ENCODE measurements at places on chromosomes 4 and X.

DNA sequence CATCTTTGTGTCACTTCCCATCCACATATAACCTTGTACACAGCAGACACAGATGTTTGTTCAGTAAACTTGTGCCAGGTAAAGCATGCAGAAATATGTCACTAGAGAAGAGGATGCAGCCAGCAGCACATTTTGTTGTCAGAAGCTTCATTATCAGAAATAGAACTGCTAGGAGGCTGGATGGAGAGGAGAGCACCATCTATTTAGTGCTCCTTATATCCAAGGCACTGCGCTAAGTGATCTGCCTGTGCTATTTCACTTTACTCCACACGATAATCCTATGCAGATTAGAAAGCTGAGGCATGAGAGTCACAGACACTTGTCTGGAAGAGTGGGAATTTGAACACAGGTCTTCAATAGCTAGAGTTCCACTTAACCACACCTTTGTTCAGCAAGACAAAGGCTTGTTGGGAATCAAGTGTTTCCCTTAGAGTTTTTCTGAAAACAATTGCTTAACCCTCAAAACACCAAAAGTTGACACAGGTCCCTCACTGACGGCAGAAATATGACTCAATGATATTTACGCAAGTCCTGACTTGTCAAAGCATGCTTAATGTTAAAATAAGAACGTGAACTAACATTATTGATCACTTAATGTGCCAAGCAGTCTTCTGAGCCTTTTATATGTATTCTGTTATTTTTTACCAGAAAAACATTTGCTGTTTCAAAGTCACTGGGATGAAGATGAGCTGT is 1.2 kb upstream of the QDPR start:
- no peak for DNase-seq

DNA sequence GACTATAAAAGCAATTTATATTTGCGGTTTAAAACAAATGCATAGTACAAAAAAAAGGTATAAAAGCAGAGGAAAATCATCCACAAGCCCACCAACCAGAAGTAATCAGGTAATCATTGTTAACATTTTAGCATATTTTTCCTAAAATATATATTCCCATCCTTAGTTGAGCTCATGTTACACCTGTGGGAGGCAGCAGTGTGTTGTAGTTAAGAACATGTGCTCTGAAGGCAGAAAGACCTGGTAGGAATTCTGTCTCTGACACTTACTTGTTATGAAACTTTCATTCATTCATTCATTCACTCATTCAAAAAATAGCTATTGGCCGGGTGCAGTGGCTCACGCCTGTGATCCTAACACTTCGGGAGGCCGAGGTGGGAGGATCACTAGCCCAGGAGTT is 15.4 kb upstream of the CDKL5 start:
- no peak for DNase-seq

DNA sequence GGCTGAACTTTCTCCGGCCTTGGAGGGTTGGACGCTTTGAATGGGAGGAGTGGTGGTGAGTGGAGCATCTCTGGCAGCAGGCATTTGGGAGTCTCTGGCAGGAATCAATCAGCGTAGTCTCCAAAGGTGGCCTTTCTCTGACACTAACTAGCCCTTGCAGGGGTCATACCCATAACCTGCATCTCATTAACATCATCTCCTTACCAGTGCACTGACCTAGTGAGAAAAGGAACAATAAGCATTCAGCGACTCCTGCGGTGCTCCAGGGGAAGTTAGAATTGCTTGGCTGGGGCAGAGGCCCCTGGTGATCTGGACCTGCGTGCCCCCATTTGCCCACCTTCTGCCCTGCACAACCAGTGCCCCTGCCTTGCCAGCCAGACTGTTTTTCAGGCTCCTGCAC is 161.9 kb downstream of the PTTG2 start:
- DNase-seq = no peak

GRCh38 chrX:152814048-152814447 is 16.5 kb downstream of the CETN2 start:
- DNase-seq = no peak

- DNase-seq = no peak
Measured at GRCh38 chr4:168488869-168489274, 8.0 kb upstream of the PALLD start.

- no peak for DNase-seq
Measured at GRCh38 chr4:165384598-165384997, 5.8 kb downstream of the CPE start.

GRCh38 chrX:97039363-97040029 is 155.8 kb downstream of the RPA4 start:
- no peak for DNase-seq

DNA sequence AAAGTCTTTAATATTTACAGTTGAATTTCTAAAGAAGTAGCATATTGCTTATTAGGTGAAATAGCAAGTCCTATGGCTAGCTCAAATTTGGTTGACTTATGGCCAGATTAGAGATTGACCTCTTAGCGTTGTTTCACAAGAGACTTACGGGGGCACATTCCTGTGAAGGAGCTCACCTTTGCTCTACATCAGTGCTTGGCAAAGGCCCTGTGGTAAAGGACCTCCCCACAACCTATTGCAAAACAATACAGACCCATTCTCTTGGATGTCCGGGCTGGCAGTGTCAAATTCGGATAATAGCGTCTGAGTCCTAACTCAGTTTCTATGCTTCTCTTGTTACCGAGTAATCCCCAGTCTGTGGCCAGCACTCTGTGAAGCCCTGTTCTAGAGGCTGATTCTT is 10.9 kb downstream of the PDHA1 start:
- DNase-seq = no peak

GRCh38 chr4:119310826-119311225 is 11.1 kb downstream of the FABP2 start:
- no peak for DNase-seq

GRCh38 chr4:55475394-55476243 is 71.1 kb downstream of the CLOCK start:
- no peak for DNase-seq

- no peak for DNase-seq
Measured at GRCh38 chrX:150212672-150213480, 150.2 kb upstream of the MAMLD1 start.

GRCh38 chrX:106891762-106892460 is 11.2 kb downstream of the RIPPLY1 start:
- no peak for DNase-seq

GRCh38 chr4:70713453-70714078 is 8.2 kb upstream of the RUFY3 start:
- no peak for DNase-seq

GRCh38 chrX:39242187-39242586 is 440.9 kb downstream of the MID1IP1 start:
- no peak for DNase-seq

GRCh38 chrX:134692990-134693389 is 34.7 kb upstream of the PLAC1 start:
- DNase-seq = no peak

- no peak for DNase-seq
Measured at GRCh38 chr4:1246111-1246881, 2.6 kb downstream of the CTBP1 start.

DNA sequence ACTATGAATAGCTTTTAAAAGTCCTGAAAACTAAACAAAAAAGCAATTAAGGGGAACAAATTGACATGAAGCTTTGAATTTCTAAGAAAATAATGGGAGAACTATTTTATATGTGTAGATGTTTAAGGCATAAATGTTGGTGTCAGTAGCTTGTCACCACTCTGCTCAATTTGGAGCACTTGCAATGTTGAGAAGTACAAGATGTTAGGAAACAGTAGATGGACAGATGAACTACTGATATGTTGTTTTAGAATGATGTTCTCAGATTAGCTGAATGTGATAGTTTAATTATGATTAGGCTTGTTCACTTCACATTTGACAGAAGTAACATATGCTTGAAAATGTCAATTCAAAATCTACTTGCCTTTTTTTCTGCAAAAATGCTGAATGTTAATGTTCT is 525.7 kb upstream of the IGFBP7 start:
- DNase-seq = no peak

GRCh38 chr4:107153228-107153627 is 117.1 kb upstream of the DKK2 start:
- DNase-seq = no peak

DNA sequence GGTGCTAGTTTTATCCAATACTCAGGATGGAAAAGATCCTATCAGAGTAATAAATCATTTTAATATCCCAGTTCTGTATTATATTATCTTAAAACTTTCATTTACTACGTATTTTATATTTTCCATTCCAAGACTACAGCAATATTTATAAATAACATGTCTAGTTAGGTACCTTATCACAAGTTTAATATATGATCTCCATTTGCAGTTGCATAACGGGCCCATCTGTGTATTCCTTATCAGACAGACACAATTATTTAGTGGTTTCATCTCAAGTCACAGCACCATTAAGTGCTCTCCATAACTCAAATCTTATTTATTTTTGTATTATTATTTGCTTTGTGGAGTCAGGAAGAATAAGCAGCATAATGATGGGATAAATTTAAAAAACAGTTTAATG is 333.9 kb downstream of the SH2D1A start:
- DNase-seq = no peak

DNA sequence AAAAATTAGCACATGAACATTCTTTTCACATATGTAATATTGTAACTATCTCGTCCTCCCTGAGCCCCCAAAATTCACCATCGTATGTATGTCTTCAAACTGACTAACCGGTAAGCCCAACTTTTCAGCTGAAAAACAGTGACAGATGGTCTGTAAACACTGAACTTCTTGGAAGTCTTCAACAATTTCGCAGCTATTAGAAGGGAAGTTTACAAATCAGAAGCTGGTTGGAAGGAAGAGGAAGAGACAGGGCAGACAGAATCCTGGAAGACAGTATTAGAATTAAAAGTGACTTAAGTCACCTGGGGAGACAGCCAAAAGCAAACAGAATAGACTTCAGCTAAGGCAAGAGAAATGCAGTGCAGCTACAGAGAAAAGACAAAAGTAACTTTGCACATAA is 858.4 kb downstream of the ADGRL3 start:
- no peak for DNase-seq

GRCh38 chrX:39442332-39442731 is 641.1 kb downstream of the MID1IP1 start:
- DNase-seq = no peak

- no peak for DNase-seq
Measured at GRCh38 chrX:9829308-9830267, 43.4 kb downstream of the SHROOM2 start.

GRCh38 chr4:165502916-165503907 is 124.4 kb downstream of the CPE start:
- no peak for DNase-seq

GRCh38 chrX:67585401-67585800 is 41.6 kb downstream of the AR start:
- no peak for DNase-seq

GRCh38 chr4:153153339-153153871 is 50.8 kb upstream of the TRIM2 start:
- DNase-seq = no peak

GRCh38 chr4:22055954-22056353 is 107.4 kb upstream of the KCNIP4 start:
- no peak for DNase-seq

GRCh38 chrX:25013632-25014365 is 2.0 kb downstream of the ARX start:
- DNase-seq = no peak

GRCh38 chr4:73275318-73275654 is 16.7 kb upstream of the ANKRD17 start:
- no peak for DNase-seq

DNA sequence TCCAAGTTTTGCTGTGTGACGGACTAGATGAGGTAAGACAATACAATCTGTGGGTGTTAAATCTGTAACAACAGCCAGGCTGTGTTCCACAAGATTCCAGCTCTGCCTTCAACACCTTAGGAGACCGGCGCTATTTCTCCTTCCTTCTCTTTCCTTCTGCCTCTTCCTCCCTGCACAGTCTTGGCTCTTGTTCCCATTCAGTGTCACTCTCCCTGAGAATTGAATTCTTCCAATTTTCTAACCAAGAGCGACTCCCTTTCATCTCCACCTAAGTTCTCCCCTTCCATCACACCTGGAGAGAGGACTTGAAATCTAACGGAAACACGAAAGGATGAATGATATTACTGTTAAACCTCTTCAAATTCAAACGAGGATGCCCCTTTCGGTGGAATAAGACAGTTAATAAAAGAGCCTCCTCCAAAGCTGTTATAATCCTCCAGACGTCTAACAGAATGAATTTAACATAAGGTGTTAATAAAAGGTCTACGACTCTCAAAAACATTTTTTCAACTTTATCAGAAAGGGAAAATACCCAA is 2.7 kb downstream of the EPHA5 start:
- no peak for DNase-seq
